ENCODE measurements at places on chromosomes 2 and 18.

DNA sequence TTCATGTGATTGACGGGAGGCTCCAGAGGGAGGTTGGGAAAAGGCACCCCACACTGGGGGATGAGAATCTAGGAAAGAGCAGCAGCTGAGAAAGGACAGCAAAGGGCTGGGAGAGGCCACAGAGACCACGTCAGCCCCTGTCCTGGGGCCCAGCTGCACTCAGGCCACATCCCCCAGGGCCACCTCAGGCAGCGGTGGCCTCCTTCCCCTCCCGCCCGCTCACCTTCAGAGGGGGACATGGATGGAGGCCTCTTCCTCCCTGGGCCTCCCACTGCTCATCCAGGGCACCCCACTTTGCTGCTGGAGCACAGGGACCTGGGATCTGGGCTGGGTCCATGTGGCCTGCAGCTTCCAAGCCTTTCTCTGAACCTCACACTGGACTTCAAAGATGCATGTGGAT lies 199.8 kb upstream of the HDAC4 start:
- DNase-seq = no peak

GRCh38 chr18:74945774-74946545 lies 263.0 kb downstream of the PTGR3 start:
- no peak for DNase-seq

DNA sequence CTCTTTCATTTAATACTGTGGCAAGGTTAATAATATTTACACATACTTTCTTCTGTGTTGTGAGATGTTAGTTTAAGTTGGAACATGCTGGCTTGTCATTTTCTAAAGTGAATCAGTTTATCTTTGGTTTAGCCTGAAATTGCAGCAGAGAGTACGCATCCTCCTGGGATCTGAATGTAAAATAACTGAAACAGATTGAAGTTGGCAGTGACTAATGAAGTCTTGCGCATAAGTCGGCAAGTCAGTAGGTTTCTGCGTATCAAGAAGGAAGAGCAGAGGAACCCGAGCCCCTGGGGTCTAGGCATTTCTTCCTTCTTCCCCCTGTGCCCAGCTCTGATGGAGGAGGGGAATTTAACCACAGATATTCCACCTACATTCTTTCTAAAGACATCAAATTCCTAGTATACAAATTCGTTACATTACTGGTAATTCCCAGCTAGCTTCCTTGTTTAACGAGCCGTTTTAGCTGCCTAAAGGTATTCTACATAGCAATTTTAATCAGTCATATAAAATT lies 392.1 kb upstream of the RAB12 start:
- DNase-seq = no peak

- DNase-seq = no peak
Observed at GRCh38 chr18:69777248-69777647, 170.4 kb downstream of the CD226 start.

- peak; percentile 15 for DNase-seq
Observed at GRCh38 chr2:156653675-156654074, 217.5 kb downstream of the GPD2 start.

- no peak for DNase-seq
Observed at GRCh38 chr2:142940606-142941223, 63.3 kb downstream of the KYNU start.

DNA sequence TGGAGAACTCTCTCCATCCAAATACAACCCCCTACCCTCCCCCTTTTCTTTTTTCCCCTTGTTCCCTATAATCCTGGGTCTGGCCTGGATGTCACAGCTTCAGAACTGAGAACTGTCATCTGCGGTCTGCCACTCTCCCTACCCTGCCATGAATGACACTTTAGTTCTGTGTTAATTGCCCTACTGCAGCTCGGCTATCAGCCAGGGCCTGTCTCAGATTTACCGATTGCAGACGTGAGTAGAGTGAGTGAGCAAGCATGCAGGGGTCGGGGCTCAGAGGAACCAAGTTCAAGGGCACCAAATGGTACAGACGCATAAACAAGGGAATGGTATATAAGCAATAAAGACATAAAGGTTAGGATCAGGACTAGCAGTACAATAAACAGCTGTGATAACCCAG lies 967.8 kb downstream of the BCL11A start:
- no peak for DNase-seq

DNA sequence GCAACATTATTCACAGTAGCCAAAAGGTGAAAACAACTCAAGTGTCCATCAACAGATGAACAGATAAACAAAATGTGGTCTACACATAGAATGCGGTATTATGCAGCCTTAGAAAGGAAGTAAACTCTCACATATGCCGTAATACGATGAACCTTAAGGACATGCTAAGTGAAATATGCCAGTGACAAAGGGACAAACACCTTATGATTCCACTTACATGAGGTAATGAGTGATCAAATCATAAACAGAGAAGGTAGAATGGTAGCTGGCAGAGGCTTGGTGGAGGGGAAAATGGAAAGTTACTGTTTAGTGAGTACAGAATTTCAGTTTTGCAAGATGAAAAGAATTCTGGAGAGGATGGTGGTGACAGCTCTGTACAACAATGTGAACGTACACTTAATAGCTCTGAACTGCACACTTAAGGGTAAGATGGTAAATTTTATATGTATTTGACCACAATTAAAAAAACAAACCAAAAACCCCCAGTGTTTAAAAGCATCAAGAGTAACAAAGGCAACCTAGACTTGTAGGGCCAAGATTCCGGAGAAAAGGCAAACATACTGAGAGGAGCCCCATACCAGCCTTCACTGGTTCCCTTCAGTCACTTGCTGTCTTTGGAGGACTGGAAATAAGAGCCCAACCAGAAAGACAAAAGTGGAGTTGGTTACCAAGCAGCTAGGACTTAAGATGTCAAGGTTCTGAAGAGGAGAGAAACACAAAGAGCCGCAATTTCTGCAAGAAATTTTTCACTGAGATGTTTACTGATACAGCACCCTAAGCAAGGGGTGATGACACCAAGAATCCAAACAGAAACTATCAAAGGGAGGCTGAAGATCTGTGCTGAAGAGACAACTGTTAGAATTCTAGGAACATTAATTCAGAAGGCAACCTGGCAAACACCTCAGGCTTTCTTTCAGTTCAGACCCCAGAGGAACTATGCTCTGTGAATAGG lies 61.3 kb downstream of the CUL3 start:
- DNase-seq = no peak

DNA sequence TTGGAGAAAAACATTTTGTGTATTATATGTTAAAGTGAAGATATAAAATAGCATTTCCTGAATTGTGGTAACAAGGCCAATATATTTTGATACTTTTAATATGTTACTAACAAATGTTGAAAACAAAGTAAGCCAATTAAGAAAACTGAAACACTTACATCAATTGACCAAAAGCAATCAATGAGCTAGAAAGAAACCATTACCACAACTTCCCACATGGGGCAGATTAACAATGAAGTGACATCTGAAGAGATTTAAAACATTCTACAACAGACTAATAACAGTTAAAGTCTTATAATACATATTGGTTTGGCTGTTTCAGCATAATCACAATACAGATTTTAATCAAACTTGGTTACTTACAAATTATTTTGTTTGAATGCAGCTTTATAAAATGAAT lies 282.4 kb upstream of the NETO1 start:
- peak; percentile 39 for DNase-seq

- peak; percentile 6 for DNase-seq
Observed at GRCh38 chr2:192953116-192953515, 758.4 kb upstream of the TMEFF2 start.

GRCh38 chr2:145075454-145076062 lies 555.6 kb upstream of the ZEB2 start:
- DNase-seq = no peak

GRCh38 chr2:199460101-199460671 lies 2.4 kb upstream of the SATB2 start:
- peak; percentile 57 for DNase-seq

- DNase-seq = peak; percentile 43
Observed at GRCh38 chr18:11990539-11990938, 9.2 kb downstream of the IMPA2 start.

DNA sequence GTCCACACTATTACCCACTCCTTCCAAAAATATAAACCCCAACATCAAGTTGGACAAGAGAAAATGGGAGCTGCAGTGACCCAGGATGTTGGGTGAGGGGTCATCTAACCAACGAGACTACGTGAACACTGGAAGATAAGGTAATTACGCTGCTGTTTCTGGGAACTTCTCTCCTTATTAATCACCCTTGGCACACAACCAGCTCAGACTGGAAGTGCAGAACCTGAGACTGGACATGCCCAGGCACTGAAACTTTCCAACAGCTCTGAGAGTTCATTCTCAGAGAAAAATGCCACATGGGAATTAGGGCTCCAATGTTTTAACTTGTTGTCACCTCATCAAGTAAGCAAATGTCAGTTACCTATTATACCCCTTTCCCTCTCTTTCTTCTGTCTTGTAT lies 135.3 kb downstream of the CCDC148 start:
- DNase-seq = no peak

DNA sequence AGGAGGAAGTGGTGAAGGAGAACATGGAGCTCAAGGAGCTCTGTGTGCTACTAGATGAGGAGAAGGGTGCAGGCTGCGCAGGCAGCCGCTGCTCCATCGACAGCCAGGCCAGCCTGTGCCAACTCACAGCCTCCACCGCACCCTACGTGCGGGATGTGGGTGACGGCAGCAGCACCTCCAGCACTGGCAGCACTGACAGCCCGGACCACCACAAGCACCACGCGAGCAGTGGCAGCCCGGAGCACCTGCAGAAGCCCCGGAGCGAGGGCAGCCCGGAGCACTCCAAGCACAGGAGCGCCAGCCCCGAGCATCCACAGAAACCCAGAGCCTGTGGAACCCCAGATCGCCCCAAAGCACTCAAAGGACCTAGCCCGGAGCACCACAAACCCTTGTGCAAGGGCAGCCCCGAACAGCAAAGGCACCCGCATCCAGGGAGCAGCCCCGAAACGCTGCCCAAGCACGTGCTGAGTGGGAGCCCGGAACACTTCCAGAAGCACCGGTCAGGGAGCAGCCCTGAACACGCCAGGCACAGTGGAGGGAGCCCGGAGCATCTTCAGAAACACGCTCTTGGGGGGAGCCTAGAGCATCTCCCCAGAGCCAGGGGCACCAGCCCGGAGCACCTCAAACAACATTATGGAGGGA lies 9.0 kb downstream of the CCDC85A start:
- no peak for DNase-seq

- peak; percentile 58 for DNase-seq
Observed at GRCh38 chr18:44799907-44800421, 119.3 kb downstream of the SETBP1 start.

GRCh38 chr2:25649786-25650185 lies 23.6 kb downstream of the DTNB start:
- DNase-seq = no peak

- DNase-seq = no peak
Observed at GRCh38 chr2:136408795-136409194, 290.8 kb upstream of the CXCR4 start.

DNA sequence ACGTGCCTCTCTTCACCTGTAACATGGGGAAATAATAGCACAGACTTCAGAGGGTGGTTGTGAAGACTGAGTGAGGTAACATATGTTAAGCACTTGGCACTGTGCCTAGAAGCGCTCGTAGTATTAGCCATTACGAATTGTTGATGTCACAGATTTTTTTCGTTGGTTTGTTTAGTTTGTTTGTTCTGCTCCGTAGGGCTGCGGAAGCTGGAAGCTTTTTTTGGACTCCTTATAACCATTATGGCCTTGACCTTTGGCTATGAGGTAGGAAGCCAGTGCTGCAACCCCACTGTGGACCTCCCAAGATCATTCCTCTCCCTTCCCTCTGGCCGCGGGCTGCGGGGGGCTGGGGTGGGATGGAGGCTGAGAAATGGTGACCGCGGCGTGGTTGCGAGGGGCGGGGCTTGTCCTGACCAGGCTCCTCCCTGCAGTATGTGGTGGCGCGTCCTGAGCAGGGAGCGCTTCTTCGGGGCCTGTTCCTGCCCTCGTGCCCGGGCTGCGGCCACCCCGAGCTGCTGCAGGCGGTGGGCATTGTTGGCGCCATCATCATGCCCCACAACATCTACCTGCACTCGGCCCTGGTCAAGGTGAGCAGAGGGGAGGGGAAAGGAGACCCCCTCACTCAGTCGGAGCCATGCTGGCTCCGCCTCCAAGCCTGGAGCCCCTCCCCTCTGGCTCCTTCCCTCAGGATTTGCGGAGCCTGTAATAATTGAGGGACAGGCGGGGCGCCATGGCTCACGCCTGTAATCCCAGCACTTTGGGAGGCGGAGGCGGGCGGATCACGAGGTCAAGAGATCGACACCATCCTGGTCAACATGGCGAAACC lies 5.5 kb downstream of the SLC11A1 start:
- peak; percentile 94 for DNase-seq

GRCh38 chr18:57397440-57398132 lies 37.6 kb upstream of the ONECUT2 start:
- peak; percentile 57 for DNase-seq

DNA sequence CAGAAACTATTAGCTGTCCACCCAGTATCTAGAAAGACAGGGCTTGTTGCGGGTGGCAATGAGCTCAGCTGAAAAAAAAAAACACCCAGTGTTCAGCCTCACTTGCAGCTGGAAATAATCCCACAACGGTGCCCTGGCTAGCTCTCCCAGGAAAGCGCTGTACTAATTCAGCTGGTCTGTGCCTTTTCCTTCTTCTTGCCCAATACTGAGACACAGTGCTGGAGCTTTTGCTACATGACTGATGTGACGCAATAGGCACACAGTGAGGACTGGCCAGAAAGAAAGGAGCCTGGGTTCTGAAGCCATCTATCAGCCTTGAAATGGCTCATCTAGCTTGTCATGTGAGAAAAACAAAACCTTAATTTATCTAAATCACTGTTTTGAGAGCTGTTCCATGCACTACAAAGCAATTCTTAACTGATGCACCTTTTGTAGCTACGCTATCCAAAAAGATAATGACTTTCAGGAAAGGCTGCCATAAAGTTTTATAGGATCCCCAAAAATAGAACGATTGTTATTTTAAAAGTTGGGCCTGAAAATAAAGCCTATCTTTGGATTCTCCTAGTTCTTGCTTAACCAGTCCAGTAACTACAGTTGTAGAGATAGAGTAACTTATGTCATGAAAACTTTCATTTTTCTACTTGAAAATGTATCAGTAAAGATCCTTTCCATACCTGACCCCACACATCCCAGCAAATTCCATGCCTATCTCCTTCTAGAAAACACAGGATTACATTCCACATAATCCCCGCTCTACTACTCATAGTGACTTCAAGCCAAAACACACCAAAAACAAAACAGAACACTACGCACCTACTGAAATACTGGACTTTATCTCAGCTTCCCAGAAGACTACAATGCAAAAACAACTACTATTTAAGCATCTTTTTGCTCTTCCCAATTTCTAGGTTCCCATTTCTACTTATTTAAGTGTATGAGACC lies 15.9 kb downstream of the KIDINS220 start:
- no peak for DNase-seq

DNA sequence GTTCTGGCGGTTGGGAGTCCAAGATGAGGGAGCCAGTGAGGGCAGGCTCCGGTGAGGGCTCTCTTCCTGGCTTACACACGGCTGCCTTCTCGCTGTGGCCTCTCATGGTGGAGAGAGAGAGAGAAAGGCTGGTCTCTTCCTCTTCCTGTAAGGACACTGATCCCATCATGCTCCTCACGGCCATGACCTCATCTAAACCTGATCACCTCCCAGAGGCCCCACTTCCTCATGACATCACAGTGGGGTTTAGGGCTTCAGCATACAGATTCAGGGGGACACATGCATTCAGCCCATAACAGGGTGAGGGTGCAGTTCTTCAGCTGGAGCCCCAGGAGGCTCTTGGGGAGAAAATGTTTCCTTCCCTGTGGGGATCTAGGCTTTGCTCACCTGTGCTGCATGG lies 29.2 kb downstream of the AGAP1 start:
- peak; percentile 27 for DNase-seq

All from DMS53 (cell line).